Daoy (cell line): ENCODE measurements at places on chromosomes 4 and X. TPM values are rescaled to one million over a fixed set of nuclear protein-coding genes. Genes with fewer than 3 reads are reported as not detected.

DNA sequence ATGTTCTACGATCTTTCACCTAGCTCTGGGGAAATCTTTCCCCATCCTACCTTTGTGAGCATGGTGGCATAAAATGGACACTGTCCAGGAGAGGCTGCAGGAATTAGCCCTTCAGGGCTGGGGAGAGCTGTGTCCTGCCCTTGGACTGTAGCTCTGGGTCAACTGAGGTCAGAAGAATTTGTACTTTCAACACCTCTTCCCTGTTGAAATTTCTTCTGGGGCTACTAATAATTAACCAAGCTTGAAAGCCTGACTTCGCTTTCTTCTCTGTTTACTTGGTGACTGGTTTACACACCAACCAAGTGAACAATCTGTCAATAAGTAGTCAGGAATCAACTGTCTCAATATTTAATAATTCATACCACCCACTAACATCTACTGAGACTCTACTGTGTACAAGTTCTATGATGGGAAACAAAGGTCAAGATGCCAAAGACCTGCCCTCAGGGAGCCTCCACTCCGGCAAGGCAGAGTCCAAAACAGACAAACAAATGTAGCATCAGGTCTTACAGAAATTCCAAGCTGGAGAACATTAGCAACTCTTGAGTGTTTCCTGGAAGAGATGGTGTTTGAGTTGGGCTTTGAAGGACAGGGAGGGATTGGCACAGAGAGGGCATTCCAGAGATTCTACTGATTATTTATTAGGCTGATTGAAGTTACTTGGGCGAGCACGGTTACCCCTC lies 113.1 kb downstream of the ENPP6 start:
- DNase-seq = no peak

DNA sequence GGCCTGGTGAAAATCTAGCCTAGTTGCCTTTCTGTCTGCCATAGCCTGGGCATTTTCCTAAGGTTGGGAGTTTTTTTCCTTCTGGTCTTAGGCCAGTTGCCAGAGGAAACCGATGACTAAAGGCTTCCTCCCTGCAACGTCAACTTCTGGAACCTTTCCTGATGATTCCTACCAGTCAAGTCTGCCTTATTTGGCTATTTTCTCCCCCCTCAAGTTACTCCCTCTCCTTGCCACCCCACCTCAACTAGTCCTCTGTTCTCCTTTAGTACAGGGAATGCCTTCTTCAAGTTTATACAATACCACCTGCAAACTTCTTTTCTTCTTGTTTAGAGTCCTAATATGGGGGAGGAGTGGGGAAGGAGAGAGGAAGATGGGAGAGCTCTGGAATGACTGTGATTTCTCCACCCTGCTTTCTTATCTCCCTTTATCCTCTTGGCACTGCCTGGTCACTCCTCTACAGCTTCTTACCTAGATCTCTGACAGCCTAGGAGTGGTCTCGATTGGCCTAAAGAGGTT lies 10.6 kb downstream of the MSN start:
- DNase-seq = peak; percentile 83

DNA sequence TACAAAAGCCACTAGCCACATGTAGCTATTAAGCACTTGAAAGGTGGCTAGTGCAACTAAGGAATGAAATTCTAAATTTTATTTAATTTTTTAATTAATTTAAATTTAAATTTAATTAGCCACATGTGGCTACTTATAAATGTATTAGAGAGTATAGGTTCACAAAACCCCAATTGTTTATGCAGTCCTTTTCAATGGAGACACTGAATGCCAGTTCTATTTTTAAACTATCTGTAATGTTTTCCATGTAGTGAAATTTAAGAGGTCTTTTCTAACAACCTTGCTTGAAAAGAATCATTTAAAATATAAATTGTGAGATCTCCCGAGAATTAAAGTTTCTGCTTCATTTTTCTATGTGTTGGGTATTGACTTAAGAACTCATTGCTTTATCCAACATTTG lies 153.0 kb downstream of the REELD1 start:
- no peak for DNase-seq

- no peak for DNase-seq
These were observed 322.1 kb upstream of the NOCT start for GRCh38 chr4:138693526-138693925.

- peak; percentile 59 for DNase-seq
These were observed 150.4 kb downstream of the MGST2 start for GRCh38 chr4:139815778-139816601.

DNA sequence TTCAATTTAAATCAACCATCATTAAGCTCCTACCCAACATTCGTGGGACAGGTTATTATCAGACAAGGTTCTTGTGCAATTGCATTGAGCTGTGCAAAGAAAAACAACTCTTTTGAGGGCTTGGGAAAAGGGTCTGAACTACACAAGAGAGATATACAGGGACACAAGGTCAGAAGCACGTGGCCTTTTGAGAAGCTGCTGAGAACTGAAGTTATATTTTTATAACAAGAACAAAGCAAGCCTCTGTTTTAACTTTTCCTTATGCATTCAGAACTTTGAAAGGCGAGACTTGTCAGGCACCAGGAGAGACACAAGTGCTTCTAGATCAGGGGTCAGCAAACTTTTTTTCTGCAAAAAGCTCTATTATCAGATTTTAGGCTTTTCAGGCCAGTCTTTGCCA lies 274.8 kb upstream of the VCX start:
- no peak for DNase-seq

GRCh38 chr4:40763228-40763716 lies 13.5 kb downstream of the NSUN7 start:
- DNase-seq = peak; percentile 35

- DNase-seq = peak; percentile 48
These were observed at the start of gene GDPD2 for GRCh38 chrX:70422851-70423341. GDPD2 (plus strand) TSS chrX:70423314; CDS start chrX:70424985, 1,671 bp downstream.

GRCh38 chr4:123325241-123325681 lies 71.3 kb upstream of the SPRY1 start:
- DNase-seq = no peak

DNA sequence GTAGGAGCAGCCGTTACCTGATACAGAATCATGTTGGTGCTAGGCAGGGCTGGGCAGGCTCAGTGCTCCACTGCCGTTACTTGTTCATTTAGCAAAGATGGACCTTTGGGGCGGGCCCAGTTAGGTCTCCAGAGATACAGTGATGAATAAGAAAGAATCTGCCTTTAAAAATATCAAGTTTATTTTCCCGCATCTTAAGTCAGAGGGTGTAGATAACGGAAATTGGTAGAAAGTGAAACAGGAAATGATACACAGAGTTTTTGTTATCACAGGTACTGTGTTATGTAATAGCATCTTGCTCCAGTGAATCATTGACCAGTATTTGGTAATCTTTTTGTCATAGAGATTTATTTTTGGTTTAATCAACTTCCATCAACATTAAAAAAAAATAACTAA lies 5.5 kb downstream of the TMEM131L start:
- DNase-seq = no peak

DNA sequence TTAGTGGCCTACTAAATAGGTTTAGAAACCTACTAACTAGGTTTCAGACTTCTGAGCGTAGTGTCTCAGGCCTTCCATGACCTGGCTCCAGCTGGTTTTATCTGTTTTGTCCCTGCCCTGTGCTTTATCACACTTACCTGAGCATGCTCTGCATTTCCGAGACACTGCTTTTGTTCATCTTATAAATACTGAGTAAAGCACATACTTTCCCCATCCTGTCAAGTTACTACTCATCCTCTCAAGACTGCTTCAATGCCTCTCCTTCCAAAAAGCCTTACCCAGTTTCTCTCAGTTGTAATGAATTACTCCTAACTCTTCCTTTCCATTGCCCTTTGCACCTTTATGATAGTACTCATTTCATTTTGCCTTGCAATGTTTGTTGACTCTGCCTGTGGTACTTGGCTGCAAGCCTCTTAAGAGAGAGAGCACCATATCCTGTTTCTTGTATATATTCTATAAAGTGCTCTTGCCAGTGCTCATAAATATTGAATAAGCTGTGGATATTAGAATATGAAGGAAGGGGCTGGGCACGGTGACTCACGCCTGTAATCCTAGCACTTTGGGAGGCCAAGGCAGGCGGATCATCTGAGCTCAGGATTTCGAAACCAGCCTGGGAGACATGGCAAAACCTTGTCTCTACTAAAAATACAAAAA lies 34.4 kb downstream of the SLAIN2 start:
- DNase-seq = peak; percentile 83

GRCh38 chrX:120791013-120791643 lies 84.5 kb downstream of the CT47B1 start:
- DNase-seq = peak; percentile 62

- no peak for DNase-seq
These were observed 99.6 kb downstream of the PCDH18 start for GRCh38 chr4:137432446-137433311.

DNA sequence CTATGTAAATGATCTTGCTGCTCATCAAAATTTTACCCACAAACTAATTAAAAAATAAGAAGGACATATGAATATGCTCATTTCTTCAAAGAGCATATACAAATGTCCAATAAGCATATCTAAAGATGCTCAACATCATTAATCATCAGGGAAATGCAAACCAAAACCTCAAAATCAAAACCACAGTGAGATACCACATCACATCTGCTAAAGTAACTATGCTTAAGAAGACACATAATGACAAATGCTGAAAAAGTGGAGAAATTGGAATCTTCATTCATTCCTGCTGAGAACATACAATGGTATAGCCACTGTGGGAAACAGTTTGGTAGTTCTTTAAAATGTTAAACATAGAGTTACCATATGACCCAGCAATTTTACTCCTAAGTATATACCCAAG lies 81.9 kb downstream of the AFF2 start:
- no peak for DNase-seq

DNA sequence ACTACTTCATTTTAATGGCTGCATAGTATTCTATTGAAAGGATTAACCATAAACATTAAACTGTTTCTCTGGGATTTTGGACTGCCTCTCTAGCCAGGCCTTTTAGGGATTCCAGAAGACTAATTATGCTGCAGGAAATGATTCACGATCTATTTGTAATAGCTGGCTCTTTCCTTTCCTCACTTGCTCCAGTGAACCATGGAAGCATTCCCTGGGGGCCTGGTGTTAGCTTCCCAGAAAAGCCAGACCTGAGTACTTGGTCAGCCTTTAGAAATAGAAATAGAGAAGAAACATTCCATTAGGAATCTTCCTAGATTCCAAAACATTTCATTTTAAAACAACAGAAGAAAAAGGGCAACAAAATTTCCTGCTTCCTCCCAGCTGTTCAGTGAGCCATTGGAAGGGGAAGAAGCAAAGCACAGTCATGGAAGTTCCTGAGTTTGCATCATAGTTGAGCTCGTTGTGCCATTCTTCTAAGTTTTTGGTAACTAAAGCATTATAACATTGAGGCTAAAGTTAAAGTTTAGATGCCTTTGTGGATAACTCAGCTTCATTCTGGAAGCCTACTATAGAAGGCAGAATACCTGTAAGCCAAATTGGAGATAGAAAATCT lies 83.5 kb downstream of the NPNT start:
- peak; percentile 65 for DNase-seq

GRCh38 chr4:125317525-125317877 lies 2.7 kb downstream of the FAT4 start:
- DNase-seq = peak; percentile 53

- no peak for DNase-seq
These were observed 6.5 kb downstream of the TIFA start for GRCh38 chr4:112279025-112279881.

GRCh38 chr4:145251391-145251790 lies 71.0 kb upstream of the OTUD4 start:
- DNase-seq = no peak

- DNase-seq = peak; percentile 29
These were observed 680.4 kb downstream of the DMD start for GRCh38 chrX:32530802-32531403.

DNA sequence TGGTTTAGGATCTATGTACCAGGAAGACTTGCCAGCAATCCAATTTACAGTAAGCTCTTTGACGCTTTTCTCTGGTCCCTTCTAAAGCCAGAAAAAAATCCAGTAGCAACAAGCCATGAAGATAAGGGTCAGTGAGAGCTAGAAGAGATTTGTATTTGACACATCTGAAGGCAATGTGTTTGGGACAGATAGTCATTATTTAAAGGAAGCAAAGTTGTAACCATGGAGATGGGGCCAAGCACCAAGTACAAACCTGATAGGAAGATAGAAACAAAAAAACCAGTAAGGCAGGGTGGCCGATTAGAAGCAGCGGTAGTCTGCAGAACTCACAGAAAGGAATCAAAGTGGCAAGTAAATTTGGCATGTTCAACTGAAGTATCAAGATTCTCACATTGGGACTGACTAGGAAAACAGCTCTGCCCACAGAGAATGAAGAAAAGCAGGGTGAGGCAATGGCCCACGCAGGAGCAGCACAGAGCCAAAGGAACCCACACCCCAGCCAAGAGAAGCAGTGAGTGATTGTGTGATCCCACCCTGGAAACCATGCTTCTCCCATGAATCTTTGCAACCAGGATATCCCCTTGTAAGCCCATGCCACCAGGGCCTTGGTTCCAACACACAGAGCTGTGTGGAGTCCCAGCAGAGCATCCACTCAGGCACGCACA lies 12.9 kb upstream of the C4orf54 start:
- DNase-seq = no peak

- DNase-seq = no peak
These were observed 234.0 kb downstream of the OPHN1 start for GRCh38 chrX:68199062-68199848.

- DNase-seq = no peak
These were observed 385.6 kb upstream of the ADGRL3 start for GRCh38 chr4:60814549-60814948.

DNA sequence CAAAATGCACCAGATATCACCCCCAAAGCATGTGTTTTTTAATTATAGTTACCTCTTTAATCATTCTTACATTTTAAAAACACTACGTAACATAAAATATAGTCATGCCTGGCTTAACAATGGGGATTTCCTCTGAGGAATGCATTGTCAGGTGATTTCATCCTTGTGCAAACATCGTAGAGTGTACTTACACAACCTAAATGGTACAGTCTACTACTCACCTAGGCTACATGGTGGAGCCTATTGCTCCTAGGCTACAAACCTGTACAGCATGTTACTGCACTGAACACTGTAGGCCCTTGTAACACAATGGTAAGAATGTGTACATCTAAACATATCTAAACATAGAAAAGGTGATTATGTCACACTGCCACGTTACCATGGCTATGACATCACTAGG lies 208.6 kb downstream of the SPOCK3 start:
- no peak for DNase-seq

- DNase-seq = no peak
These were observed 38.3 kb downstream of the NOCT start for GRCh38 chr4:139053909-139054308.

The RASL11B gene
- 1.8 and 2.0 TPM in 2 replicates for total RNA-seq

The TAPT1 gene
- total RNA-seq = 21.9 and 28.3 TPM in 2 replicates

The MSL3 gene
- total RNA-seq = 25.2 and 32.5 TPM in 2 replicates

The S100P gene
- total RNA-seq = not detected in 2 replicates

The NFKB1 gene
- 18.8 and 21.5 TPM in 2 replicates for total RNA-seq

The ALB gene
- total RNA-seq = not detected in 2 replicates

The UNC5C gene
- not detected in 2 replicates for total RNA-seq

The ZMAT1 gene
- 0.36 and 0.46 TPM in 2 replicates for total RNA-seq

The ZCCHC18 gene
- 0.39 and 1.1 TPM in 2 replicates for total RNA-seq

The STBD1 gene
- total RNA-seq = 0.57 and 1.8 TPM in 2 replicates

The ARX gene
- not detected in 2 replicates for total RNA-seq

The UCHL1 gene
- 1,753 and 1,896 TPM in 2 replicates for total RNA-seq

The CD38 gene
- 0.40 and 7.4 TPM in 2 replicates for total RNA-seq
